Hypothalamus (tissue), 51 donors: ENCODE measurements at places on chromosomes 4 and X.

GRCh38 chr4:8594097-8595038, 1.8 kb downstream of the CPZ start:
- no peak for DNase-seq

DNA sequence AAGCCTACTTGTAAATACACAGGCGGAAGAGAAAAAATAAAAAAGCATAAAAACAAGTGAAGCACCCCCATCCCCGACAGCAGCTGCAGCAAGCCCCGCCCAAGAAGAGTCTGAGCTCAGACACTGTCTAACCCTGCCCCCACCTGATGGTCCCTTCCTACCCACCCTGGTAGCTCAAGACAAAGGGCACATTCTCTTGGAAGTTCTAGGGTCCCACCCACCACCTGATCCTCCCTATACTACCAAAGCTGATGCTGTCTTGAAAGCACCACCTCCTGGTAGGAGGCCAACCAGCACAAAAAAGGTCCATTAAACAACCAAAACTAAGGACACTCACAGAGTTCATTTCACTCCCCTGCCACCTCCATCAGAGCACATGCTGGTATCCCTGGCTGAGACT, 308.2 kb downstream of the KLHL13 start:
- no peak for DNase-seq

DNA sequence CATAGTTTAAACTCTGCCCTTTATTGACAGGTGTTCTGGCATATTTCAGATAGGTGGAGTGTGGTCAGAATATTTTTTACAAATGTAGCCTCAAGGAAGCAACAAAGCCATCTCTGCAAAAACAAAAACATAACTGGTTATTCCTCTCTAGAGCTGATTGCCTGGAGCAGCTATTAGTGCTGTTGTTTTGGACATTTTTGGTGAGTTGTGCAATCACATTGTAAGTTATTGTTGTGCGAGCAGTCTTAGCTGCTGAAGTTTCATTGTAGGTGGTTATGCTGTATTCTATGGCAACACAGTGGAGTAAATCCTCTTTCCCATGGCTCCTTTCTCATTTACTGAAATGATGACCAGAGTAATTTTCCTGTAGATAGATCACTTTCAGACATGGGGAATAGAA, 1413.0 kb downstream of the PCDH7 start:
- DNase-seq = no peak

DNA sequence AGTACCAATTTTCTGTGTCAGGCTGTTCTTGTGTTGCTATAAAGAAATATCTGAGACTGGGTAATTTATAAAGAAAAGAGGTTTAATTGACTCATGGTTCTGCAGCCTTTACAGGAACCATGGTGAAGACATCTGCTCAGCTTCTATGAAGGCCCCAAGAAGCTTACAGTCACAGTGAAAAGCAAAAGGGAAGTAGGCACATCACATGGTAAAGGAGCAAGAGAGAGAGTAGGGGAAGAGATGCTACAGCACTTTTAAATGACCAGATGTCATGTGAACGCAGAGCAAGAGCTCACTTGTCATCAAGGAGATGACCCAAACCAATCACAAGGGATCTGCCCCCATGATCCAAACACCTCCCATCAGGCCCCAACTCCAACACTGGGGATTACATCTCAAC, 174.3 kb downstream of the ATP10D start:
- no peak for DNase-seq

- DNase-seq = no peak
These were observed 552 bp downstream of the SLC25A14 start for GRCh38 chrX:130340271-130340670.

DNA sequence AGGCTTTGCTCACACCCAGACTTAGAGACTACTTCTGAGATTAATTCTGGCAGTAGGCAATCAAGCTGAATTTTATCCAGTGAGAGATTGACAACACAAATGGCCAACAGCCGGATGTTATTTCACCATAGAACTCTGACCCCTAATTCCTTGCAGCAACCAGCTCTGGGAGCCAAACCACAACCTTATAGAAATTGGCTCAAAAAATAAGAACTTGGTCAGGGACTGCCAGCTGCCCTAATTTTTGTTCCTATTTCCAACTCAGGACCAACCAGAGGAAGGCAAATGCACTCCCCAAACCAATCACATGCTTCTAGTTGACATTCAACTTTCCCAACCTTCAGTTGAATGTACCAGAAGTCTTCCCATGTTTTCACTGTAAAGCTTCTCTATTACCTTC, 269.7 kb downstream of the HS3ST1 start:
- no peak for DNase-seq

- no peak for DNase-seq
These were observed 850.6 kb downstream of the CENPC start for GRCh38 chr4:66694739-66695138.

- no peak for DNase-seq
These were observed 498 bp downstream of the RBMX start for GRCh38 chrX:136880003-136880451.

DNA sequence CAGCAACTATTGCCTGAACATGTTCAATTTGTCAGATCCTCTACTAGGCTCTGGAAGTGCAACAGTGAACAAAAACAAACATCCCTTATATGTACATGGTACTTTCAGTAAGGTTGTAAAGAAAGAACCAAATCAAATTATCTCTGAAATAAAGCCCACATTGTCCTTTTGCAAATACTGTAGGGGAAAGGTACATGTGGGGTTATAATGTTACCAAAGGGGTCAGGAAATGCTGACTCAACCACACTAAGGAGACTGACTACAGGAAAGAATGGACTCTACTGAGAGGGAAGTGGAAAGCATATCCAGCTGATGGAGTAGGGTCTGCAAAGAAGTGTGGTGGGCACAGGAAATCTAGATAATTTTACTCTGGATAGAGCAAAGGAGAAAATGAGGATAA, 61.5 kb downstream of the PCDH18 start:
- DNase-seq = no peak

DNA sequence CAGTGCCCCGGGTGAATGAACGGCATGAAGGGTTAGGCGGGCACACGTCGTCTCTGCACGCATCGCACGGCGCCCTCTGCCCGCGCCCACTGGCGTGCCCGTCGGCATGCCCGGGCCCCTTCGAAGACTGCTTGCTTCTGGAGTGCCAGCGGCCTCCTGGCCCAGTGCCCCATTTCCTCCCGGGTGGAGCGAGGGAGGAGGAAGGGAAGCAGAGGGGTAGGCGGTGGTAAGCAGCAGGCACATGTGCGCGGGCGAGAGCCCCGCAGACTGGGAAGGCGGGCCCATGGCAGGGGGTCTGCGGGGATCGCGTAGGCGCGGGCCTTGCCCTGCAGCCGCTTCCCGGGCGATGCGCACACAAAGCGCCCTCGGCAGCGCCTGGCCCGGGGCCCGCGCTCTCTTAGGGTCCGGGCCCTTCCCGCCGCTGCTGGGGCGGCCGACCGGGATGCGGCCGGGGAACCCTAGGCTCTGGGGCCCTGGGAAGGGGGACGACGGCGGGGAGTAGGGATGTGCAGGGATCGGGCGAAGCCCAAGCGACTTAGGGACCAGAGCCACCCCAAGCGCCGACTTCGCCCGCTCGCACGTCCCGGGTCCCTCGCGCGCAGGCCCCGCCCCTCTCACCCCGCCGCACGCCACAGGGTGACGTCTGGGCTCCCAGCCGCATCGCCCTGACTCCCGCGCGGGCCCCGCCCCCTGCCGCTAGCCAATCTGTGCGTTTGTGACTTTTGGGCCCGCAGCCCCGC, 866 bp upstream of the EMD start:
- peak; percentile 15 for DNase-seq

DNA sequence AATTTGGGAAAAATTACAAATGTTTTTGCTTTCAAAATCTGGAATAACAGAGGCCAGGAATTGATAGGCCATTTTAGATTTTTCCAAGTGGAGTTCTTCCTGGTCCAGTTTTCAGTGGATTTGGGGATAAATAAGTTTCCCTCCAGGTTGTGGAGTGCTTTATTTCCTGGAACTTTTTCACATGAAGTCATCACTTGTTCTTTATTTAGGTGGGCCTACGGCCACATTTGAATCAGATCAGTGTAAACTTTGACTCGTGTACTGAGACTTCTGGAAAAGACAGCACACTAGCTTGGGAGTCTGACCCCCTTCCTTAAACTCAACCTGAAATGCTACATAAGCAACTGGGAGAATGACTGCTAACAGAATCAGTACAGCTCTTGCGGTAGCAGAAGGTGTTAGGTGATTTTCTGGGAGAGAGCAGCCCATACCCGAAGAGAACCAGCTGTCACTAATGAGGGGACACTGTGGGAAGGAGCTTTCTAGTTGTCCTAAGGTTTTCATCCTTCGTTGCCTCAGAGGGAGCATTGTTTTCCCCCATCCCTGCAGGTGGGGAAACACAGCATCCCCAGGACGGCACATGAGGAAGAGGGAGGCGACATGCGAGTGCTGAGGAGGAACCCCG, 235.2 kb upstream of the FAT1 start:
- no peak for DNase-seq

GRCh38 chr4:159042097-159042605, 60.7 kb upstream of the RAPGEF2 start:
- no peak for DNase-seq

GRCh38 chr4:119977076-119977940, 89.3 kb downstream of the MAD2L1 start:
- DNase-seq = no peak

GRCh38 chr4:78949735-78950134, 10.5 kb upstream of the PAQR3 start:
- no peak for DNase-seq

- DNase-seq = no peak
These were observed 288.0 kb downstream of the SH2D1A start for GRCh38 chrX:124634363-124634762.

DNA sequence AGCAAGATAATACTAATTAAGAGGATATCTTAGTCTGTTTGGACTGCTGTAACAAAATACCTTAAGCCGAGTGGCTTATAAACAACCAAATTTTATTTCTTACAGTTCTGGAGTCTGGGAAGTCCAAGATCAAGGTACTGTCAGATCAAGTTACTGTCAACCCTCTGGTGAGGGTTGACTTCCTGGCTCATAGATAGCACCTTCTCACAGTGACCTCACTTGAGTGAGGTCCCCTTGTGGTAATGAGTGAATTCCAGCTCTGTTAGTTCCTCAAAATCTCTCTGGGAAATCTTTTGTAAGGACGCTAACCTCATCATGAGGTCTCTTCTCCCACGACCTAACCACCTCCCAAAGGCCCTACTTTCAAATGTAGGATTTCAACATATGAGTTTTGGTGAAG, 36.9 kb upstream of the ADGRA3 start:
- DNase-seq = no peak

GRCh38 chr4:146029939-146030710, 91.5 kb upstream of the ZNF827 start:
- no peak for DNase-seq

DNA sequence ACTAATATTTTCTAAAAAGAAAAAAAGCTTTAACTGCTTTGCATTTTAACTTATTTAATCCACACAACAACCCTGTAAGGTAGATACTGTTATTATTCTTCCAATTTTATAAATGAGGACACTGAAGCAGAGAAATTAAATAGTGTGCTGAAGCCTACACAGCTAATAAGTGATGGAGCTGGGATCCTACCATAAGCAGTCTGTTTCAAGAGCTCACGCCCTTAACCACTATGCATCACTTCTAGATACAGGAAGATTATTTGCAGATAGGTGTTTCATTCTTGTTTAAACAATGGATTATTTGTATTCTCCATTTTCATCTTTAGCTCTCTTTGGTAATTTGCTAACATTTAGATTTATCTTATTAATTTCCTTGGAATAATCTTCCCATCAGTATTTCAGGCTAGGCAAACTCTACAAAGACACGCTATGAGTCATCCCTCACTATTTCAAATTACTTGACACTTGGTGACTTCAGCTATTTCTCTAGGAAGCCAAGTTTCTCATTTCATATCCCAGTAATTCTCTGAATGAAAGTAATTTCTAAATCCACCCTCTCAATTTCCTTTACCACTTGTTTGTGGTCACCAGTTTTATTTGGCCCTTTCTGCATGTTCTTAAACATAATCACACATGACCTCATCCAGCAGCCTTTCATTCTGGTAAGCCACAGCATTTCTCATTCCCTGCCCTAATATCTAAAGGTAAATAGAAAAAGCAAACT, 67.3 kb downstream of the ASB9 start:
- DNase-seq = no peak

- no peak for DNase-seq
These were observed at the start of gene FSTL5 for GRCh38 chr4:162163892-162164759. TSS of gene FSTL5 (minus strand) at chr4:162164000. CDS start at chr4:162111396, 52,604 bp downstream.

- no peak for DNase-seq
These were observed 127.4 kb downstream of the FHDC1 start for GRCh38 chr4:153063490-153063889.

- DNase-seq = no peak
These were observed 109.0 kb downstream of the RPS6KA6 start for GRCh38 chrX:84078991-84079390.

DNA sequence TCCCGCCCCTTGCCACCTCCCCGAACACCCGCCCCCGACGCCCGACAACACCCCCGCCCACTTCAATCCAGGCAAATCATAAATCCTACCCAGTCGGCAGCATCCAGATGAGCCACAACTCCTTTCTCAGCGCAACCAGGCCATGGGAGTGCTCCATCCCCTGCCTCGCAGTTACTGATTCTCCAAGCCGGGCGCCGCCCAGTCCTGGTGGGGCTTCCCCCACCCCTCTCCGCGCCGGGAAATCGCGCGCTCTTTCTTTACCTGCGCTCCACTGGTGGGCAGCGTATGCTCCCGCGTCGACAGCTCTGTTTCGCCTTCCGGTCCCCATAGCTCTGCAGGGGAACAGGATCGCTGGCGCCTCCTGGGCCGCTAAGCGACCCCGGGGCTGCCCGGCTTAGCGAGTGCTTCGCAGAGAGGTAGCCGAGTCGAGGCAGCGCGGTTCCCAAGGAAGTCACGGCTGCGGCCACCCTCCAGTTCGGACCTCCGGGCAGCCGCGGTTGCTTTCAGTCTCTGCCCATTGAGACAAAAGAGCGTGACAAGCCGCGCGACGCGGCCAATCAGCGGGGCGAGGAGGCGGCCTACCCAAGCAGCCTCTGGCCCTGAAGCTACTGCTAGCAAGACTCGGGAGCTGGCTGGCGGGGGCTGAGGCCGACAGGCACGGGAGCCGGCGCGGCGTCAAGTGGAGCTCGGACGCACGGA, 43.7 kb upstream of the TMSB15B start:
- DNase-seq = peak; percentile 26

- no peak for DNase-seq
These were observed 1067.7 kb upstream of the PABPC4L start for GRCh38 chr4:135269125-135269890.

GRCh38 chr4:16794816-16795445, 103.5 kb downstream of the LDB2 start:
- DNase-seq = no peak

DNA sequence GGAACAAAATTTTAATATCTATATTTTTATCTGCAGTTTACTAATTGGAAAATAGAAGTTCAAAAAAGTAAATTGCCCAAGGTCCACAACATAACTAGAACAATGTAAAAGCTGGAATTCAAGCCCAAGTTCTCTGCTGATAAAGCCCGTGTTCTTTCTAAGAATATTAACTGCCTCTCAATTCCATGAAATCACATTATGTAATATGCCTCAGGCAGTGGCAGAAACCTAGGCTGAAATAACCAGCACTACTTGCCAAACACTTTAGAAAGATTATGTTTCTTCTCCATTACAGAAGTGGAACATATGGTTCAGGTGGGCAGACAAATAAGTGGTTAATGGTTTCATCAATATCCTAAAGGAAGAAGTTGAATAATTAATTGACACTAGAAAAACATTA, 56.7 kb upstream of the ADGRL3 start:
- no peak for DNase-seq

- no peak for DNase-seq
These were observed 1616.1 kb downstream of the C4orf33 start for GRCh38 chr4:130712038-130712437.
